Activated CD8-positive, alpha-beta memory T cell treated with anti-CD3 and anti-CD28 coated beads, Interleukin-2, amount 50 U/mL, for 4 hours (primary cell): ENCODE measurements at places on chromosomes 3 and 15.
A peak's percentile ranks its signal among the peaks of the same experiment; 100 is the strongest.

DNA sequence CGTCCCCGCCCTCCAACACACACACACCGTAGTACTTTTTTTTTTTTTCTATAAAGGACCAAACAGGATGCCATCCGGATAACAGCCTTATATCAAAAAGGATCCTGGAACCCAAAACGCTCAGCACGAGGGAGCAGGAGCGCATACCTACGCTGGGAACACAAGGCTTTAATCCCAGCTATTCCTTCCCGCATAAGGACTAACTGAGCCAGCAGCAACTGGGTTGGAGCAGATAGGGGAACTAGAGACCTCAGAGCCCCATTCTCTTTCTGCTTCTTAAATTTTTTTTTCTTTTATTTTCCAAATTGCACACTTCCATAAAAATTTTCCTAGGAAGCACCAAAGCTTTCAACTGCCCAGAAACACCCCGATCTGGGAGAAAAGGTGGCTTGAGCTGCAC lies 1.3 kb downstream of the TRANK1 start:
- no peak for DNase-seq

GRCh38 chr3:31322460-31322859 lies 210.3 kb upstream of the STT3B start:
- DNase-seq: no peak

DNA sequence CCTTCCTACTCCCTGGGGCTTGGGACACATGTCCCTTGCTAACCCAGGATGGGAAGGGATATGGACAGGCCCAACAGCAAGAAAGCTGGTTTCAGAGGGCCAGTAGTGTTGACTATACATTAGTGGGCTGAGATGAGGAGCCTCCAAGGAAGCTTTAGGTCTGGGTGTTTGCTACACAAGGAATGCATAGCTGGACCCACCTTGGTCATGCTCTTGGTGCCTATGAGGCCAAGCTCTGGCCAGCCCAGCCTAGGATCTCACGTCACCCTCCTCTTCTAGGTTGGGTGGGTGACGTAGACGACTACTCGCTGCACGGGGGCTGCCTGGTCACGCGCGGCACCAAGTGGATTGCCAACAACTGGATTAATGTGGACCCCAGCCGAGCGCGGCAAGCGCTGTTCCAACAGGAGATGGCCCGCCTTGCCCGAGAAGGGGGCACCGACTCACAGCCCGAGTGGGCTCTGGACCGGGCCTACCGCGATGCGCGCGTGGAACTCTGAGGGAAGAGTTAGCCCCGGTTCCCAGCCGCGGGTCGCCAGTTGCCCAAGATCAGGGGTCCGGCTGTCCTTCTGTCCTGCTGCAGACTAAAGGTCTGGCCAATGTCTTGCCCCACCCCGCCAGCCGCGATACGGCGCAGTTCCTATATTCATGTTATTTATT lies 653 bp upstream of the WDR6 start:
- no peak for DNase-seq

DNA sequence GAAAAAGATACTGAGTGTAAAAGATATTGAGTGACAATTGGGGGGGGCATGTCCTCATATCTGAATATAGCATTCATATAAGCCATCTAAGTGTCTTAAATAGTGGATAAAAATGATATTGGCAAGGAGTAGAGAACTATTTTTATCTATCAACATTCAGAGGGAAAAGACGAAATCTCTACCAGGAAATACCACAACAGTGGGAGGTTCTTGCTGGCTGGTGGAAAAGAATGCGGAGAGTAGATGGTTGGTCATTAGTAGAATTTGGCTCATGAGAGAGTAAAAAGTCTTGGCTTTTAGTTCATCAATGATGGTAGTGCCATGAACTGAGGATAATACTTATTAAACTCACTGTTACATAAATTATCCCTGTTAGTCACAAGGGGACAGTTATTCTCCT lies 4.8 kb upstream of the TCF12 start:
- no peak for DNase-seq

GRCh38 chr3:48548729-48549705 lies 7.6 kb downstream of the PFKFB4 start:
- peak; percentile 86 for DNase-seq

DNA sequence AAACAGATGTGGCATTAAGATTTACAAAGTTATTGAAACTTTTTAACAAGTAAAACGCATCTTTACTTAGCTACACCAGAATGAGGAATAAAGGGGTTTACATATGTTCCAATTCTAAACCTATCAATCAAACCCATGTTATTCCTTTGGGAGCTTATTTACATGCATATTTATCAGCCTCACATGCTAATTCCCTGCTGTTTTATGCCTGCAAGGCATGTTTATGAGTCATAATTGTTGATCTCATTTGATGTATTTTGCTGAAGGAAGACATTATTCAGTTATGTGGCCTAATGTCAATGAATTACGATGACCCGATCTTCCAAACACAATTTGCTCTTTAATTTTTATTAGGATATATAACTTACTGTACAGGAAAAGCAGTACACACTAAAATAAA lies 272.9 kb downstream of the TBC1D5 start:
- no peak for DNase-seq

GRCh38 chr3:51445544-51446280 lies 54.1 kb downstream of the DCAF1 start:
- DNase-seq: no peak

- DNase-seq: no peak
Measured at GRCh38 chr3:45687828-45688193, 1.4 kb upstream of the SACM1L start.

DNA sequence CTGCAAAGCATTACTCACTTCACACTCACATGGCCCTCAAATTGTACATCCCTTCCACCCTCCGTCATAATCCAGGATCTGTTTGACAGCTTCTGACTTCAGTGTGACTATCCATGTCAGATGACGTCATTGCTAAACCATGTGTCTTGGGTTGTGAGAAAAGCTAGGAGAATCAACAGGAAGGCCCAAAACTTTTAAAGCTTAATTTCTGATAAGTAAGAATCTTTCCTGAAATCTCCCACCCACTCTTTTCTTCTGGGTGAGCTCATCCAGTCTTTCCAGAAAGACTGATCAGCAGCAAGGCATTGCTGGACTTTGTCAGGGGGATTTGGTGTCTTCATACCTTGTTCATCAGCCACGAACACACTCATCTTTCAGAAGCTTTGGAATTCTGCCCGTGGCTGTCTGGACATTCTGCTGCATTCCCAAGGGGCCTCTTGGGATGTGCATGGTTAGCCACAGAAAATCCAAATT lies 11.5 kb upstream of the LMCD1 start:
- no peak for DNase-seq

DNA sequence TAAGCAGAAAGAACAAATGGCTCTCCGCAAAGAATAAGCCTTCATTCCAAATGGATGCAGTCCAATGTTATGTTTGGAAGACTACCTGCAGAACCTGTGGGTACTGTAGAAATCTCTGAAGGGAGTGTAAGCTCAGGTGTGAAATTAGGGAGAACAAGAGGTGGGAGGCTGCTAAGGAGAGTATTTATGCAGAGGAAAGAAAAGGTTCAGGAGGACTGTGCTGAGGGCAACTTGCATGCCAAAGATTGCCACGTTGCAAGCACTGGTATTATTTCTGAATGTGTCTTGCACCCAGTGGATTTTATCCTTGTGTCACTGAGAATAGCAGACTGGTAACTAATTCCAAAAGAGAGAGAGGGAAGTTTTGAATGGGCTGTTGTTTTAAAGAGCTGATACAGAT lies 144.1 kb downstream of the ITPR1 start:
- DNase-seq: no peak

- DNase-seq: peak; percentile 42
Measured at GRCh38 chr15:71114887-71115566, at the start of gene THSD4. THSD4 (plus strand) TSS chr15:71115471.

GRCh38 chr3:192899540-192899982 lies 18.1 kb downstream of the MB21D2 start:
- DNase-seq: no peak

GRCh38 chr15:27514526-27514925 lies 543.5 kb downstream of the GABRG3 start:
- no peak for DNase-seq

GRCh38 chr15:99956820-99957641 lies 223.8 kb upstream of the LYSMD4 start:
- DNase-seq: peak; percentile 3

DNA sequence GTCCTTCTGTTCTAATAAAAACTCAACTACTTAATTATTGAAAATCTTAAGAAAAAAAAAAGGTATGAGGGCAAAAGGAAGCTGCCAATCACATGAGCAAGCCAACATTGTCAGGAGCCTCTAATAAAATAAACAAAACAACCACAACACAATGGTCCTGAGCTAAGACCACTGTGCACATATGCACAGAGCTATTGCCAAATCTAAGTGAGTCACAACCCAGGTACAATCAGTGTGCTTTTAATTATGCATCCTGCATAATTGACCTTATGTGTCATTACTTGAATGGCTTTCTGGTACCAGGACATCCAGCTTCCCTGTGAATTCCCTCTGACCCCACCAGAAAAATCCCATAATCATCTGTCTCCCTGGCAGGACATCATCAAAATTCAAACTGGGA lies 639.8 kb downstream of the MAGI1 start:
- DNase-seq: no peak

GRCh38 chr3:123283657-123284398 lies 82.1 kb downstream of the SEC22A start:
- no peak for DNase-seq

GRCh38 chr15:85955501-85956391 lies 123.9 kb upstream of the AGBL1 start:
- DNase-seq: no peak

- DNase-seq: no peak
Measured at GRCh38 chr3:8298021-8298954, 203.3 kb upstream of the LMCD1 start.

DNA sequence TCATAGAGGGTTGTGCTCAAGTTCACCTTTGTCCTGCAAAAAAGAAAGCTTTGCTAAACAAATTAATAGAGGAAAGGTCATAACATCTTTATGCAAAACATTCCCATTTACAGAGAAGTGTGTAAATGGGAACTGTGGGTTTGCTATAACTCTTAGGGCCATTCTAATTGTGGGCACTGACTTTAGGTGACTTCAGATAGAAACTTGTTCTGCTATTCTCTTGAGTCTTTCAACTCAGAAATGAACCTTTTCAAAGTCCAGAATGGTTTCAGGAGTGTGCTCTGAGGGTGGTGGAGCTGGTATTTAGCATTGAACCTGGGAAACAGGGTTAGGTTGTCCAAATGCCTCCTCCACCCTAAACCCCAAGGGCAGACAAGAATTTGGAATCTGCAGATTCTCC lies 34.0 kb downstream of the SPTSSB start:
- DNase-seq: no peak

GRCh38 chr3:71956069-71956340 lies 171.1 kb upstream of the PROK2 start:
- no peak for DNase-seq

DNA sequence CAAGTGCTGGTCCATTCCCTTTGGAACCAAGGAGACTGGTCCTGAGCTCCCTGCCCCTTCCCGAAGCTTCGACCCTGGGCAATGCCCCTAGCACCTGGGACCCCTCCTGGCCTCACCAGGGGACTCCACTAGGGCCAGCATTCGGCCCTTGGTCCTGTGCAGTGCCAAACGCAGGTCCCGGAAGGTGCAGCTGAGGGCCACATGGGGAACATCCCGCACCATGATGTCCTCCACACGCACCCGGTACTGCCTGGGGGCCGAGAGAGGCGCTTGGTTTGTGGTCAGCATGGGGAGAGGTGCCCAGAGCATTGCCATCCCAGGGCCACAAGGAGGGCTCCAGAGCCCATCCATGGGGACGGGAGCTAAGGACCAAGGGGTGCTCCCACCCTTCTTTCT lies 7.9 kb downstream of the CLCN2 start:
- DNase-seq: no peak

- DNase-seq: no peak
Measured at GRCh38 chr3:5239602-5240001, 52.1 kb downstream of the EDEM1 start.

DNA sequence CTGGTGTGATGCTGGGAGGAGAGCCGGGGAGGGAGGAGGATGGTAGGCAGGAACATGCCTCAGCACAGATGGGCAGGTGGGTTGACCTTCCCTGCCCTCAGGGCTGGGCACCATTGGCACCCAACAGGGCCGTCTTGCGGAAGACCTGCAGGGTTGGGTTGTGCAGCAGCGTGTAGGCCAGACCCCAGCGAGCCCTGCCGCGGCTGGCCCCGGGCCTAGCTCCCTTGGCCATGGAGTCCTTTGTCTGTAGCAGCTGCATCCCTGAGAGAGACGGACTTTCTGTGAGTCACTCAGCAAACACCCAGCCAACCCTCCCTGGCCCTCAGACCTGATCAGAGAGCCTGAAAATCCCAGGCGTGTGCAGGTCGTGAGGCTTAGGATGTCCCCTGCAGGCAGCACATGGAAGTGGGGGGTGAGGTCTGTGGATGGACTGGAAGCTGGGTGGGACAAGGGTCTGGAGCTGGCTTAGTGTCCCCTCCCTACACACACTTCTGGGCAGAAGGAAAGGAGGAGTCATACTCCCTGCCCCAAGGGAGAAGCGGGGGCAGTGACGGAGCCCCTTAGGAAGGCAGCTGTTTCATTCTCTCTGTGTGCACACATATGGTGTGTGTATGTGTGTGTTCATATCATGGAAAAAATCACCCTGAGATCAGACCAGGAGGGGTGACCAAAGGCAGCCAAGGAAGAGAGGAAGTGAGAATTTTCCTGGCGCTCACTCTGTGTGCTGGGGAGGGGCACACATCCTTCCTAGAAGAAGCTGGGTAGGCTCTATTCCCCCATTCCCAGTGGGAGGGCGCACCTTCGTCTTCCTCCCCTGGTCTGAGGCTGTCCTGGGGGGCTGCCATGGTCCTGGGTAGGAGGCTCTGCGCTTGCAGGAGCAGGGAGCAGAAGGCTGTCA lies 6.7 kb downstream of the ISLR start:
- no peak for DNase-seq

- no peak for DNase-seq
Measured at GRCh38 chr3:189576486-189576885, 54.7 kb upstream of the TP63 start.

DNA sequence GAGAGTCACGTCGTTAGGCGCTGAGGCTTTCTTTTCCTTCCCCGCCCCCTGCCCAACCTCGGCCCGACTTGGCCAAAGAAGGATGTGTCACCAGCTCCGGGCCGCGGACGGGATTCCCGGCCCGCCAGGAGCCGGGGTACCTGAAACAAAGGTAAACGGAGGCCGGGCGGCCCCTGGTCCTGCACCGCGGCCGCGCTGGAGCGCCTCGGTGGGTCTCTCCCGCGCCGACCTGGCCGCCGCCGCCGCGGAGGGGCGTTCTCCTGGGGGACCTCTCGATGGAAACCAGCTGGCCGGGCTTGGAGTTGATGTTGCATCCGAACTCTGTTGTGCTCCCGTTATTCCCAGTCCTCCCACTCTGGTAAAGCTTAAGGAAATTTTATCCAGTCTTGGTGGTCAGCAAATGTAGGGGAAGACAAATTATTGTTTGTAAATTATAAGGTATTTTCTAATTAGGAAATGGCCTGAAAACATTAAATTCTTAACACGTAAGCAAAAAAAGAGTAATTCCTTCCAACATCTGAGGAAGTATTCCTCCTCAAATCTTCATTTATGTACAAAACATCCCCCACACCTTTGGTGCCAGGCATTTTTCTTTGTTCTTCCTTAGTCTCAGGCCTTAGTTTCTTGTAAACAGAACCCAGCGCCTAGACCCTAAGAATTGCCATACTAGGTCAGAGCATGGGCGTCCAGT lies 888 bp downstream of the PPP2R3A start:
- DNase-seq: peak; percentile 13

- no peak for DNase-seq
Measured at GRCh38 chr3:185866995-185867394, 42.2 kb upstream of the IGF2BP2 start.

- DNase-seq: no peak
Measured at GRCh38 chr3:6262010-6262409, 598.9 kb upstream of the GRM7 start.
